CD14-positive monocyte (primary cell): ENCODE measurements at places on chromosomes 1 and 21.
A peak's percentile ranks its signal among the peaks of the same experiment; 100 is the strongest.

DNA sequence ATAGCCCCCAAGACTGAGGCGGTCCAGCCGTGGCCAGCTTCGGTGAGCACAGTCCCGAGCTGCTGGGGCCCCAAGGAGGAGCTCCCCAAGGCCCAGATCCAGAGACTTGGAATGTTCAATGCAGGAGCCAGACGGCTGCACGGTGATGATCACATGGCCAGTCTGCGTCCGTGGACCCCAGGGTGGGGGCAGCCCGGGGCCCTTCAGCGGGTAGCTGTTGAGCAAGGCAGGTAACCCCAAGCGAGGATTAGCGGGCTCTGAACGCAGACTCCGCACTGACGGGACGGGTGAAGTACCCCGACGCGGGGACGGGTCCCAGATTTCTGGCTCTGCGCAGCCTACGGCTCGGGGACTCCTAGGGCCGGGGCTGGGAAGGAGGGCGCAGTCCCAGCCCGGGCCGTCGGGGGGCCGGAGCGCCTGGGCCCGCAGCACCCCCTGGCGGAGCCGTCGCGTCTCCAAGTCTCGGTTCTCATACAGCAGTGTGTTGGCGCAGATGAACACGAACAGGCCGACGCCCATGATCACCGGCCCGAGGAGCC, 2.7 kb downstream of the TMEM200B start:
- DNase-seq, result peak; percentile 49

GRCh38 chr21:44761011-44761729, 40.5 kb downstream of the UBE2G2 start:
- DNase-seq, result no peak

DNA sequence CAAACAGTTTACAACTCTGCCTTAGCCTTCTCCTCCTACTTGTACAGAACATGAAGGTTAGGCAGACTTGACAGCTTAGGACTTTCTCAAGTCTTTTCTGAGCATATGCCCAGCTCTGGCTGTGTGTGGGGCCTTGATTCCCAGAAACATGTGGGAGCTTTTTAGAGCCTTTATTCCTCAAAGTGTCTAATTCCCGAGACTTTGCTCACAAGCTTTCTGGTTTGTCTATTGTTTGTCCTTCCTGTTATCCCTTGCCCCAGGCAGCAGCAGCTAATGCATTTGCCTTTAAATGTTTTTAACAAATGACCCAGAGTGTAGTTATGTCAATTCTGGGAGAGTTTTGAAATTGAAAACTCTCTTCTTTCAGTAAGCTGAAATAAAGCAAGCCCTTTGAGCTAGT, 29.2 kb downstream of the ST7L start:
- DNase-seq, result no peak

DNA sequence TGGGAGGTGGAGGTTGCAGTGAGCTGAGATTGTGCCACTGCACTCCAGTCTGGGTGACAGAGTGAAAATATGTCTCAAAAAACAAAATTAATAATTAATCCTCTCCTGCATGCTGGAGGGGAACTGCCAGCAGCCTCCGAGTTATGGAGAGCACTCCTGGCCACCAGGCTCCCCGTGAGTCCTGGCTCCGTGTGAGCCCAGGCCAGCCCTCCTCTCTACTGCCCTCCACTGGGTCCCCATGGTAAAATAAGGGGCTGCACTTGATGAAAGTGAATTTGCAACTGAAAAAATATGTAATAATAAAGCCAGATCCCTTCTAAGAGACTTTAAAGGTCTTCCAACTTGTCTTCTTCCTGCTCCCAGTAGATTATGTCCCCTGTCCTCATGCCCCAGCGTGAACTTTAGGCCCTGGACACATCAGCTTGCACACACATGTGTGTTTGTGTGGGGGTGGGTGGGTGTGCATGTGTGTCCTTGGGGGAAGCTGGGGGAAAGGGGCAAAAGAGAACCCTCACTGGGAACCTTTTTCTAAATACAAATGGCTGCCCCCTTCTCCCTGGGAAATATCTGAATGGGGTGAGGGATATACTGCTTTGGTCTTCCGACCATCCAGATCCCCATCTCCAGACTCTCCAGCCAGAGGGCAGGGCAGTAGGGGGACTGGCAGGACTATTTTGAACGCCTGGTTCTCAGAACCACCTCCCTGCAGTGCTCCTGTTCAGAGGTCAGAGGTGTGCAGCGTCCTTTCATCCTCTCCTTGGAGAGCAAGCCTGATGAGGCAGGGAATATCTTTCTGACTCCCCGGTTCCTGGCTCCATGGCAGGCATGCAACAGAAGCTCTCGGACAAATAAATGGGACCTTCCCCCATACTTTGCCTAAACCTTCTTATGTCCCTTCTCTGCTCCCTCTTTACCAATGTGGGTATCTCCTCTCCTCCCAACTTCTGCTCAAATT, 26.2 kb downstream of the NEK2 start:
- no peak for DNase-seq

- no peak for DNase-seq
These were observed 61.0 kb upstream of the ADARB1 start for GRCh38 chr21:45013260-45013841.

DNA sequence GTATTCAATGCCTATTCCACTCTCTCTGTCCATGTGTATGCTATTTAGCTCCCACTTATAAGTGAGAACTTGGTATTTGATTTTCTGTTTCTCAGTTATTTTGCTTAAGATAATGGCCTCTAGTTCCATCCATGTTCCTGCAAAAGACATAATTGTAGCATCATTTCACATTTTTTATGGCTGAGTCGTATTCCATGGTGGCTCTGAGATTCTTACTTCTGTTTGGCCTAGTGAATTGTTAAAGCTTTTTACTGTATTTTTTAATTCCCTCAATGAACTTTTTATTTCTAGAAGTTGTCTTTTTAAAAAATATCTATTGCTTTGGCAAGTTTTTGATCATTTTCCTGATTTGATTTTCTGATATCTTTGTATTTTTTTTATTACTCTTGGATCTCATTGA, 635.6 kb downstream of the PLA2G4A start:
- no peak for DNase-seq

- DNase-seq, result peak; percentile 20
These were observed 18.4 kb downstream of the LORICRIN start for GRCh38 chr1:153277852-153278251.

DNA sequence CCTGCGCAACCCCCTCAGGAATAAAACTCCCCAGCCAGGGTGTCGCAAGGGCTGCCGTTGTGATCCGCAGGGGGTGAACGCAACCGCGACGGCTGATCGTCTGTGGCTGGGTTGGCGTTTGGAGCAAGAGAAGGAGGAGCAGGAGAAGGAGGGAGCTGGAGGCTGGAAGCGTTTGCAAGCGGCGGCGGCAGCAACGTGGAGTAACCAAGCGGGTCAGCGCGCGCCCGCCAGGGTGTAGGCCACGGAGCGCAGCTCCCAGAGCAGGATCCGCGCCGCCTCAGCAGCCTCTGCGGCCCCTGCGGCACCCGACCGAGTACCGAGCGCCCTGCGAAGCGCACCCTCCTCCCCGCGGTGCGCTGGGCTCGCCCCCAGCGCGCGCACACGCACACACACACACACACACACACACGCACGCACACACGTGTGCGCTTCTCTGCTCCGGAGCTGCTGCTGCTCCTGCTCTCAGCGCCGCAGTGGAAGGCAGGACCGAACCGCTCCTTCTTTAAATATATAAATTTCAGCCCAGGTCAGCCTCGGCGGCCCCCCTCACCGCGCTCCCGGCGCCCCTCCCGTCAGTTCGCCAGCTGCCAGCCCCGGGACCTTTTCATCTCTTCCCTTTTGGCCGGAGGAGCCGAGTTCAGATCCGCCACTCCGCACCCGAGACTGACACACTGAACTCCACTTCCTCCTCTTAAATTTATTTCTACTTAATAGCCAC, 696 bp downstream of the TGFB2 start:
- peak; percentile 14 for DNase-seq

DNA sequence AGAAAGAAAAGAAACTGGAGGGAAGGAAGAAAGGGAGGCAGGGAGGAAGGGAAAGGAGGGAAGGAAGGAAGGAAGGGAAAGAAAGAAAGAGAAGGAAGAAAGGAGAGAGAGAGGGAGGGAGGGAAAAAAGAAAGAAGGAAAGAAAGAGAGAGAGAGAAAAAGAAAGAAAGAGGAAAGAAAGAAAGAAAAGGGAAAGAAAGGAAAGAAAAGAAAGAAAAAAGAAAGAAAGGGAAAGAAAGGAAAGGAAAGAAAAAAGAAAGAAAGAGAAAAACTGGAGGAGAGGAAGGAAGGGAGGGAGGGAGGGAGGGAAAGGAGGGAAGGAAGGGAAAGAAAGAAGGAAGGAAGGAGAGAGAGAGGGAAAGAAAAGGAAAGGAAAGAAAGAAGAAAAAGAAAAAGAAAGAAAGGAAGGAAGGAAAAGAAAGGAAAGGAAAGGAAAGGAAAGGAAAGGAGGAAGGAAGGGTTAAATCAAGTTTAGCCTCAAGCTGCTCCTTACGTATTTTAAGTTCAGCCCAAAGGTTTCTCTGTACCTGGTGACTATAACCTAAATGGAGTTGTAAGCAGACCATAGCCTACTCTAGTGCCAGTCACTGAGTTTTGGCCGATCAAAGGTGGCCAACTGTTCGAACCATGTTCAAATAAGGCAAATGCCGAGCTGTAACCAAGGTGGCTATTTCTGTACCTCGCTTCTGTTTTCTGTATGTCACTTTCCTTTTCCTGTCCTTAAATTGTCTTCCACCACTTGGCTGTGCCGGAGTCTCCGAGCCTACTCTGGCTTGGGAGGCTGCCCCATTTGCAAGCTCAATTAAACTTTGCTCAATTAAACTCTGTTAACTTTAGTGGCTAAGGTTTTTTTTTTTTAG, 37.8 kb upstream of the TMPRSS2 start:
- no peak for DNase-seq

GRCh38 chr1:202112859-202113689, 9.6 kb upstream of the GPR37L1 start:
- no peak for DNase-seq

- DNase-seq, result no peak
These were observed 103.0 kb downstream of the LAMC2 start for GRCh38 chr1:183289051-183289496.

- no peak for DNase-seq
These were observed 96.8 kb upstream of the C1orf21 start for GRCh38 chr1:184289825-184290550.

DNA sequence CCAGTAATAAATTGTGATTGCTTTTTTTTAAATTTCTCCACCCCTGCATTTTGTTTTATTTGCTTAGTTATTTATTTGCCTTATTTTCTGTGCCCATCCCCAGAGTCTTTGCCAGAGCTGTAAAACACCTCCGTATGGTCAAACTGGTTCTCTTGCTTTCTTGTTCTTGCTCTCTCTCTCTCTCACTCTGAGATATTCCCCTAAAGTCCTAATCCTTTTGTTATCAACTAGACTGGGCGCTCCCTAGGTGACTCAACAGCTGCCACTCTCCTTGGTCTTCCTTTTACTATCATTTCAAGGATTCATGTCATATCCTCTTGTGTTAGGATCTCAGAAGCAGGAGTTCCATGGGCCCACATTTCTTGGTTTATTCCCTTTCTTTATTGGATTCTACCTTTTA, 160.0 kb downstream of the PRDM2 start:
- DNase-seq, result no peak

DNA sequence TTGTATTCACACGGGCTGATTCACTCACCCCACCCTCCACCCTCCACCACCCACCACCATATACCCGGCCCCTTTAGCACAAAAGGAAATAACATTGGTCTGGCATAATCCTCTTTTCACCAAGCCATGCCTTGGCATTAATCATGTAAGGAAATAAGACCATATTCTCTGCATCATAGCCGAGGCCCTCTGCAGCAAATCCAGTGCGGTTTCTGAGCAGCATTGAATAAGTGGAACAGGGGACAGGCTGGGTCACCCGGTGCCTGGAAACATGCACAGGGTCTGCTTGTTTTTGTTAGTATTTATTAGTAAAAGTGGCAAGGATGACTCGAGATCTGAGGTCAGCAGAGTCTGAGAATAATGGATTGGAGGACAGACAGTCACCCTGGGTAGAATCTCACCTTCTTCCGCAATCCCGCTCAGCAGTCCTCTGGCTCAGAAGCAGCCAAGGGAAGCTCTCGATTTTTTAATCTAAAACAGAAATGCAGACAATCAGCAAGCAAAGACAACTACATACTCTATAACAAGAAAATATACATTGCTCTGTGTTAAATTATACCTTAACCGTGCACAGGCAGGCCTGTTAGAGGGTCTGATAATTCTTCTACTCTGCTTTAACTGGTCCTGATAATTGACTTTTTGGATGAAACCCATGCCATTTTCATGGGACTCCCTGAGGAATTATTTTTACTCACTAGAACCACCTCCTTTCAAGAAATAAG, 52.4 kb upstream of the CDC42BPA start:
- DNase-seq, result no peak

DNA sequence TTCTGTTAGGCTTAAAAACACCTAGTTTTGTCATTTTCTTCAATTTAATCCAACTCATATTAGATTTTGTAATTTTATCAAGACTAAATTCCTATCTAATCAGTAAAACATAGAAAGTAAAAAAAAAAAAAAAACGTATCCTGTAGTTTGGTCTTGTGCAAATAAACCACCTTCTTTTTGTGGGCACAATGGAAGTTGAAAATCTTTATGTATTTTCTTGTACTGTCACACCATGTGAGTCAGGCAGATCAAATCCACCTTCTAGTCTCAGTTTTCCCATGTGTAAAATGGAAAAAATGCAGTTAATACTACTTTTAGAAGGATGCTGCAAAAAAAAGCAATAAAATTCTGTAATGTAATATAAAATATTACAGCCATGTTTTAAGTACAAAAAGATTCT, 129.8 kb downstream of the CYYR1 start:
- no peak for DNase-seq

- DNase-seq, result no peak
These were observed 32.1 kb downstream of the ZMYND12 start for GRCh38 chr1:42423681-42424080.

GRCh38 chr1:68497358-68497698, 446 bp upstream of the DEPDC1 start:
- DNase-seq, result no peak

DNA sequence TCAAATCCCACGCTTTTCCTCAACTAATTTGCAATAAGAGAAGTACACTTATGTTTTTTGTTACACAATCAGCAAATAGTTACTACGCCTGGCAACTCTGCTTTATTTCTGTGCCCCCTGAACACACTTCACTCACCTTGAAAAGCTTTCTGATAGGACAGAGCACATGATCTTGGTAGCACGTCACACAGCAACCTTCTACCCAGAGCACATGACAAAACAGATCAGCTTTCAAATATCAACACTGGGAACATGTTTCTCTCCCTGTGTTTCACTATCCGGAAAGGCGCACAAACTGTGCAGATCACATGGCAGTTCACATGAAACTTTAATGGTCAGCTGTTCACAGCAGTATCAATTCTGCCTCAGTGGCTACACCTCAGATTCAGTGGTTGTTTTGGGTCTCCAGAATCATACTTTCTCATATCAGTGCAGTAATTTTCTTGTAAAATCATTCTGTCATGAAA, 2.2 kb downstream of the SLC19A2 start:
- DNase-seq, result no peak

GRCh38 chr1:46592823-46593222, 11.2 kb downstream of the MKNK1 start:
- no peak for DNase-seq

DNA sequence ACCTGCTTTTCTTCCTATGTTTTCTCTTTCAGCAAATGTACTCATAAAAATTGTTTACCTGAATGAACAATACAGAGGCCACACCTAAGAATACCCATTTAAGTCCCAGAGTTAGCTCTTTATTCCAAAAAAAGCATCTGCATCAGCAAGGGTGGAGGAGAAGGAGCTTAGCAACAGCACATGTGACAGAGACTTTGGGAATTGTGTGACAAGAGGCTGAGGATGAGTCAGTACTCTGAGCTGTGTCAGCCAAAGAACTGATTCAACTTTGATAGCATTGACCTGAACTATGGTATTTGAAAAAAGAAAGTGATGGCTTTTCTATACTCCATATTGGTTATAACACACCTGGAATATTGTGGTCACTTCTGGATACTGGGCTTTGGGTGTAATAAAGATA, 162.7 kb downstream of the ZNF648 start:
- DNase-seq, result no peak
